EL (cell line): ENCODE measurements at places on chromosomes 11 and 22.

DNA sequence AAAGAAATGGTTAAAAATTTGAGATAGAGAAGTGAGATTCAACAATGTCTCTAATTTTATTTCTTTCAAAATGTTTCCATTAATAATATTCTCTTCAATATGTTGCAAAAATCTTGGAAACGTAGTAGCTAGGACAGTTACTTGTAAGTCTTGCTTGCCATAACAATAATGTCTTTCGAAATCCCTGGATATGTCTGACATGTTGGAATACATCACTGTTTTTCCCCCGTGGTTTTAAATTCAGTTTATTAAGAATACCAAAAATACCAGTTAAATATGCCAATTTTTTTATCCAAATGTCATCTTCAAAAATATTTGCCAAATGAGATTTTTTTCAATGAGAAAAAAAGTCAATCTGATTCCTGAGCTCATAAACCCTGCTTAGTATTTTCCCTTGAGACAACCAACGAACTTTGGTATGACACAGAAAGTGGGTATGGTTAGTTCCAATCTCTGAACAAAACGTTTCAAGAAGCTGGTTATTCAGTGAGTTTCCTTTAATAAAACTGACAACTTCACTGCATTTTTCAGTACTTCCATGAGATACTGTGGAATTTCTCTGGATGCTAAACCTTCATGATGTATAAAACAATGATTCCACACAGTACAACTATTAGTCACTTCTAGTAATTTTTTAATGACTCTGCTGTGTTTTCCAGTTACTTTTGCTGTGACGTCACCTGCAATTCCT is 36.7 kb upstream of the AMPD3 start:
- peak; percentile 56 for DNase-seq

DNA sequence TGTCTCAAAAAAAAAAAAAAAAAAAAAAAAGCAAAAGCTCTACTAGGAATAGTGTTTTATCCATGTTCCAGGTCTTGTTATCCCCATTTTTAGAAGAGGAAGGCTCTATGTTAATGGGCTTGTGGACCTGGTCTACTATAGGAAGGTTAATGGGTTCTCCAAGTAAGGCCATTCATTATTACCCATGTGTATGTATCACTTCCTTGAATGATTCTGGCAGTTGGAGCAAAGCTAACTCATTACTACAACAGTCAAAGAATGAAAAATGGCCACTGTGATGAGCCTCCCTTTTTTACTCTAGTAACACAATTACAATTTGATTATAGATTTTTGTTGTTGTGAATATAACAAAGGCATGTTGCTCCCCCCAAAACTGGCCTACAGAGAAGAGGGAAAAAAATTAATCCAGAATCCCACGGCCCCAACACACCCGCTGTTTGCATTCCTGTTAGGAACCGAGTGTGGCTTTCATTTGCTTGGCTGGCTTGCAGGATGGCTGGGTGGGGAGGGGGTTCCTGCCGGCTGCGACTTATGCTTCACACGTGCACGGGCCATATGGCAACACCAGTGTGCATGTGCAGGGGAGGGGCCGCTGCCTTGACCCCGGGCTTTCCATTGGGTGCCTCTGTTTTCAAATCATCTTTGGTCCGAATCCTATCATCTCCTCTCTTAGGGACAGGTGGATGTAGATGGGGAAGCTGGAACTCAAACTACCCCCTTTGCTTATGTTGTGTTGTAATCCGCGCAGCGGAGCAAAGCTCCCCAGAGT is 148.8 kb downstream of the HIPK3 start:
- DNase-seq, result no peak

DNA sequence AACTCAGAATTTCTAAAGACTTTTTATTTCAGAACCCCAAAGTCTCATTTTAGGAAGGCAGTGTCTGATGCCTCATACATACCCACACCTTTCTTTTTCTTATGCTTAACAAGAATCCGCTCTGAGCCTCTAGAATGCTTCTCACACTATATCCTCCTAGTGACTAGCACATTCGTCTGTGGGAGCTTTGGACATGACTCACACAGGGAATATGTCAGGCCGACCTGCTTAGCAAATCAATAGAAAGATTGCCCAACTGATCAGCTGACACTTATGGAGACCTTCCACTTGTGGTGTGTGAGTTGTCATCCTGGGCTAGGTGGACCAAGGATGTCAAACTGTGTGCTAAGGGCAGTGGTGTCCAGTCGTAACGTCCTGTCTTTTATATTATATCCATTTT is 129.9 kb upstream of the TTC12 start:
- peak; percentile 90 for DNase-seq

DNA sequence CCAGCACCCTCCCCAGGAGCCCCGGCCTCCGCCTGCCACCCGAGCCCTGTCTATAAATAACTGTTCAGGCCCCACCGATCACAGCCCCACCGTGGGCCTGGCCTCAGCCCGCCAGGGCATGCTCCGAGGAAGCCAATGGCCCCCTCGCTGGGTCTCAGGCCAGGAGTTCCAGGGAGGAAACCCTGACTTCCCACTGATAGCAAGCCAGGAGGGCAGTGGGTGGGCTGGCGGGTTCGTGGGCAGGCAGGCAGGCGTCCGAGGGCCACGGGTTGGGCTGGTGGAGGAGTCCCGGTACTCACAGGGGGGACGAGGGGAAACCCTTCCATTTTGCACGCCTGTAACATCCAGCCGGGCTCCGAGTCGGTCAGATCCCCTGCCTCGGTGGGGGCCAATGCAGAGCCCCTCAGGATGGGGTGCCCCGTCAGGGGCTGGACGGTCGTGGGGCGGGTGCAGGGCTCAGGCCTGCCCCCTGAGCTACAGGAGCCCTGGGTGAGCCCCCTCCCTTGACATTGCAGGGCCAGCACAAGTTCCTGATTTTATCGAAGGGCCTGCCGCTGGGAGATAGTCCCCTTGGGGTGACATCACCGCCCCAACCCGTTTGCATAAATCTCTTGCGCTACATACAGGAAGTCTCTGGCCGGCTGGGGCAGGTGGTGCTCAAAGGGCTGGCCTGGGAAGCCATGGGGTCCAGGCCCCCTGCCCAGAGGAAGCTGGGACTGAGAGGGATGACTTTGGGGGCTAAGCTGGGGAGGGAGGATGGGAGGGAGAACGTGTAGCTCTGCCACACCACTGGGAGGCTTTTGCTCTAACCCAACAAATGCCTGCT is at the start of gene SPI1:
Gene SPI1, minus strand, starts transcription at position 538 of the 826 bp plus-strand sequence. Its CDS starts 194 bp downstream, at position 344.
- no peak for DNase-seq

GRCh38 chr11:528815-529727 is 6.3 kb downstream of the HRAS start:
- DNase-seq, result no peak

DNA sequence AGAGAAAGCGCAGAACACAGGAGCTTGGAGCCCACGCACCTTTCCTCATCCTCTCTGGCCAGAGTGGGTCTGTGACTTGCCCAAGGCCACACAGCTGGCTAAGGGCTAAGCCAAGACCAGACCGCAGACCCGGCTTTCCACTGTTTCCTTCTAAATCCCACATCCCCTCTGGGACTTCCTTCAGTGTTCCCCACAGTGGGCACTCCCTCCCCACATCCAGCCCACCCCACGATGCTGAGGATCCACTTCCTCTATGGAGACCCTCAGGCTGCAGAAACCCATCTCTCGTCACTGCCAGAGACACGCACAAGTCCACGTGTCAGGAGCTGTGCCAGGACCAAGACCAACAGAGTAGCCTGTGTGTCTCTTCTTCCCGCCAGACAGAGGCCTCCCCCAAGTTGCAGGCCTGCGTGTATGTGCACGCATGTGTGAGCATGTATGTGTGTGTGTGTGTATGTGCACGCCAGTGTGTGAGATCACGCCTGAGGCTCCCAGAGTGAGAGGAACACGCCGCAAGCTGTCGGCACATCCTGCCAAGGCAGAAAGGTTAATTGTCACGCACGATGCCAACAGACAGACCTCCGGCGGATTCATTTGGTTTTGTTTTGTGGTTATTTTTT is 21.6 kb downstream of the PDGFB start:
- DNase-seq, result no peak

GRCh38 chr11:15158351-15159015 is 43.8 kb downstream of the INSC start:
- peak; percentile 85 for DNase-seq

- DNase-seq, result no peak
Measured at GRCh38 chr11:93039531-93040240, 70.2 kb downstream of the MTNR1B start.

DNA sequence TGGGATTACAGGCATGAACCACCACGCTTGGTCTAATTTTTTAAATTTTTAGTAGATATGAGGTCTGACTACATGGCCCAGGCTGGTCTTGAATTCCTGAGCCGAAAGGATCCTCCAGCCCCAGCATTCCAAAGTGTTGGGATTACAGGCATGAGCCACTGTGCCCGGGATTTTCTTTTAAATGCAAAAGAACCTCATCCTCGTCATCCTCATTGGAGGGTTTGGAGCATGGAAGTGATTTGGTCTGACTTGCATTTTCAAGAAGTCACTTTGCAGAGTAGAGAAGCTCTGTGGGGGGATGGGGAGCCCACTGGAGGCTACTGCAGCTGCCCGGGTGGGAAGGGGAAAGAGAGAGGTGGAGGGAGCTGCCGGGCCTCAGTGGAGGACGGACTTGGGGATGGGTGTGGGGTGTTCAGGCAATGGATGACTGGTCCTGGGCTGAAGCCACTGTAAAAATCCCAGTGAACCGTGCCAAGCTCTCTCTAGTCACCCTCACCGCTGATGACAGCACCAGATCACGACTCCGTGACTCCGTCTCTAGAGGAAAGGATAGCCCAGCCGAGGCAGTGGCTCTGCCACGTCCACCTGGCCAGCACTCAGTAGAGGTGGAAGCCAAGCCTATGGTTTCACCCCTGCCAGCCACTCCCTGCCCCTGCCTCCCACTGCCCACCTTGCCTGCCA is 32.8 kb upstream of the SLC22A12 start:
- no peak for DNase-seq

DNA sequence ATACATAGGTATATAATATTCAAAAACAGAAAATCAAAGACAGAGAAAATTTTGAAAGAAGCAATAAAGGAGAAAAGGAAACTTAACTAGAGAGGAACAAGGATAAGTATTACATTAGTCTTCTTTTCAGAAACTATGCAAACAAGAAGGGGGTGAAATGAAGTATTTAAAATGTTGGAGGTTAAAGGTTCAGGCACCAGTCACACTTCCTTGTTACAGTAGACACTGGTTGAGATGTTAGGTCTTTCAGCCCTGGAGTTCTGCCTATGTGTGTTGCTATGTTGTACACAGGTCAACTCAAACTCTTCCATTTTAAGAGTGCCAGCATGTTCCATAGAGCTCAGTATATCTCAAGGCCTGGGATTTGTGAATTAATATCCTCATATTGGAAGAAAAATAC is 6.0 kb upstream of the MS4A4A start:
- DNase-seq, result no peak

DNA sequence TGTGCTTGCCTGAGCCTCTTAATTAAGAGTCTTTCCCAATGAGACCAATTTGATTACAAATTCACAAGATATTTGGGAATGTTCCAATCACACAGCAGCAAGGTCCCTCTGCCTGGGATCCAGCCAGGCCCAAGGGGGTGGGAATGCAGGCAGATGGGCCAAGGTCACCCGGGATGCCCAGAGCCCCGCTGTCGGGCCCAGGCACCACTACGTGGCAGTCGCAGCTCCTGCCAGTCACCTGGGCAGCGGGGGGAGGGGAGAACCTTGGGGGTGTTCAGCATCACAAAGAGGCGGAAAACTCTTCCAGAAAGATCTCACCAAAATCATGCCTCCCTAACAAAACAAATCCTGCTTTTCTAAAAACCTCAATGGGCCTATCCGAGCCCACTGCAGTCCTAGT is 30.9 kb downstream of the PPM1F start:
- DNase-seq, result no peak

DNA sequence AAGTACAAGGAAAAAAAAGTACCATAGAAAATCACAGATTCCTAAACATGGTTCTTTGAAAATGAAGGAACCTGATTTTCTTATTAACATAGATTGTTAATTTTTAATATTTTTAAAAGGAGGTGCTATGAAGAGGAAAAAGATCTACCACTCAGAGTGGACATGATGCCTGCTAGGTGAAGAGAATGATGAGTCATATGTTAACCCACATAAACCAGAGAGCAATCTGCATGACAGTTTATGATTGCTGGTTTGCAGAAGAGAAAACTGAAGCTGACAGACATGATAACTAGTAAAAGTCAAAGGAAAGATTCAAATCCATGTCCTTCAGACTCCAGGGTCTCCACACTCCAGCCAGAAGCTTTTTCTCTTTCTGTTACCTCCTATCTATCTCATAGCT is 1231.7 kb downstream of the LRRC4C start:
- no peak for DNase-seq

DNA sequence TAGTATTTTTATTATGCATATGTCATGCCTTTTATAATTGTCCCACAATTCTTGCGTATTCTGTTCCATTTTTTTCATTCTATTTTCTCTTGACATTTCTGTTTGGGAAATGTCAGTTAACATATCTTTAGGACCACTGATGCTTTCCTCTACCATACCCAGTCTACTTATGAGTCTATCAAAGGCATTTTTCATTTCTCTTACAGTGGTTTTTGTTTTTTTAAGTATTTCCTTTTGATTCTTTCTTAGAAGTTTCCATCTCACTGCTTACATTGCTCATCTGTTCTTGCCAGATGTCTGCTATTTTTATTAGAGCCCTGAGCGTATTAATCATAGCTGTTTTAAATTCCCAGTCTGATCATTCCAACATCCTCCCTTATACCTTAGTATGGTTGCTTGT is 29.3 kb upstream of the OR8B8 start:
- DNase-seq, result no peak

DNA sequence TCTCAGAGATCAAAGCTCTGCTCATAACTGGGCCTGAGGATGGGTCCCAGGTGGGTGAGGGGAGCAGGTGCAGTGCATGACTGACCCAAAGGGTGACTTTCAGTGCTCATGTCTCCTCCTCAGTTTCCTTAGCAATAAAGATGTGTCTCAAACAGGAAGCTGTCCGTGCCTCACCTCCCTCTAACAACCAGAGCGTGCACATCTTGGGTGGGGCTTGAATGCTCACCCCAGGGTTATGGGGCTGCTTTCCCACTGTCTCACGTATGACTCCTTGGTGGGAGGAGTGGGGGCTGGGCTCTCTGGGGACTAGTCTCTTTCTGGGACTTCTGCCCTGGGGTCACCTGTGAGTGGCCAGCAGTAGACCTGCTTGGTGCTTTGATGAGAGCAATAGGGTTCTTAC is 53.9 kb upstream of the PHOX2A start:
- DNase-seq, result no peak

DNA sequence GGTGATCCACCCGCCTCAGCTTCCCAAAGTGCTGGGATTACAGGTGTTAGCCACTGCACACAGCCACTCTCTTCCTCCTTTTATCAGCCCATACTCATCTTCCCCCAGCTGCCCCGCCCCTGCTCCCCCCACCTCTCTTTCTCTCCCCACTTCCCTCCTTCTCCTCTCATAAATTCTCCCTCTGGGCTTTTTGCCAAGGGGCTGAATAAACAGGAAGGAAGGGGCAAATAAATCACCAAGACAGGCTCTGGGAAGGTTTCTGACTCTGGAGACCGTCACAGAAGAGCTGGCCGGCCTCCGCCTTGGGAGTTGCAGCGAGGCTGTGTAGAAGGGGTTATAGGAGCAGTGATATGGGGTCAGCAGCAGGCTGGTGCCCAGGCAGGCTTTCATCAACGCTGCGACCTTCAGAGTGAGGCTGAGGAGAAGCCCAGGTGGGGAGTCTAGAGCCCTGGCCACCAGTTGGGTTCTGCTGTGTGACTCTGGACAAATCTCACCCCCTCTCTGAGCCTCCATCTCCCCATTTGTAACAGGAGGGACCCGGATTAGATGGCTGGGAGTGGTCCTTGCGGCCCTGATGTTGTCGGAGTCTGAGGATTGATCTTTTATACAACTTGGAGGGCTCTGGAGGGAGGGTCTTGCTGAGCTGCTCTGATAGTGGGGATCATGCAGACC is 62.6 kb upstream of the RASD2 start:
- DNase-seq, result peak; percentile 93

GRCh38 chr11:74024261-74025029 is 15.6 kb upstream of the UCP3 start:
- peak; percentile 84 for DNase-seq

- peak; percentile 56 for DNase-seq
Measured at GRCh38 chr11:106468086-106468485, 390.6 kb downstream of the AASDHPPT start.
